ENCODE measurements at places on chromosomes 12 and 14. TPM values are rescaled to one million over a fixed set of nuclear protein-coding genes. Genes with fewer than 3 reads are reported as not detected.
A peak's percentile ranks its signal among the peaks of the same experiment; 100 is the strongest.

- no peak for DNase-seq
Observed at GRCh38 chr12:71958993-71959578, 20.4 kb downstream of the TPH2 start.

DNA sequence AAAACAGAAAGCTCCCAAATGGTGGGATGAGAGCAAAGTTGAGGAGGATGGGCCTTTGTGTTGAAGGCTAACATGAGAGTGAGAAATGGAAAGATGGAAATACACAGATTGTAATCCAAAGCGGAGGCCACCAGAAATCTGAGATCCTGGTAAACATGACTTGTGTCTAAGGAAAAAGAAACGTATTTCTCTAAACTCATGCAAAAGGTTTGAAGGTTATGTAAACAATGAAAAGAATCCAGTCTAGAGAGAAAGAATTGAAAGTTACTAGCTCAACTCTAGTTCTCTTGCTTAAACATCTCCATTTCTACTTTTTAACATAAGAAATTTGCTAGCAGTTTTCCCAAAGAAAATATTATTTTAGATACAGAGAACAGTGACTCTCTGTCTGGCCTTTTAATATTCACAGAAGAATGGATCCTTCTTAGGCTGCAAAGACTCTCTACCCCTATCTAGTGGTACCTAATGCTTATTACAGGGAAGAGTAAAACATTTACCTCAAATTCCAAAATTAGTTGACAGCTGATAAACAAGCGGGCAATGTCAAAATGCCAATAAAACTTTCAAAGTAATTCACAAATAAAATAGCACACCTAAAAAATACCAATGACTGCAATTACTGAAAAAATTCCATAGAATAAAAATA is 75.8 kb upstream of the SOX5 start:
- peak; percentile 13 for DNase-seq

GRCh38 chr12:99271071-99271470 is 376.5 kb upstream of the GARIN6 start:
- DNase-seq = peak; percentile 73

DNA sequence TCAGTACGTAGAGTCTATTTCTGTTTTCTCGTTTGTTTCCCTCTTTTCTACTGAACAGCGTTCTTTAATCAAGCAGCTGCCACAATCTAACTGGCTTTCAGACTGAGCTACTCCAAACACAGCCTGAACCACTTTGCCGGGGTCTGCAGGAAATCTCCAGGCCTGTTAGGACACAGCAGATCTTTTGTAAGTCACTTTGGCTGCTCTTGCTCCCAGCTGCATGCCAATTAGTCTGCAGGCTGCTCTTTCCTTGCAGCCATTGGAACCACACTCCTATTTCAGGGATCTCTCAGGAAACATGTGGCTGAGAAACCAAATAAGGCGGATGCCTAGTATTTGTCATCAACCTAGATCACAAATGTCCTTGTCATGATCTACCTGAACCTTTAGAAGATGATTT is 73.6 kb downstream of the TMTC1 start:
- DNase-seq = no peak

The RPL41 gene
- 3,847 TPM for total RNA-seq

- DNase-seq = no peak
Observed at GRCh38 chr14:53161758-53162435, 8.8 kb upstream of the DDHD1 start.

DNA sequence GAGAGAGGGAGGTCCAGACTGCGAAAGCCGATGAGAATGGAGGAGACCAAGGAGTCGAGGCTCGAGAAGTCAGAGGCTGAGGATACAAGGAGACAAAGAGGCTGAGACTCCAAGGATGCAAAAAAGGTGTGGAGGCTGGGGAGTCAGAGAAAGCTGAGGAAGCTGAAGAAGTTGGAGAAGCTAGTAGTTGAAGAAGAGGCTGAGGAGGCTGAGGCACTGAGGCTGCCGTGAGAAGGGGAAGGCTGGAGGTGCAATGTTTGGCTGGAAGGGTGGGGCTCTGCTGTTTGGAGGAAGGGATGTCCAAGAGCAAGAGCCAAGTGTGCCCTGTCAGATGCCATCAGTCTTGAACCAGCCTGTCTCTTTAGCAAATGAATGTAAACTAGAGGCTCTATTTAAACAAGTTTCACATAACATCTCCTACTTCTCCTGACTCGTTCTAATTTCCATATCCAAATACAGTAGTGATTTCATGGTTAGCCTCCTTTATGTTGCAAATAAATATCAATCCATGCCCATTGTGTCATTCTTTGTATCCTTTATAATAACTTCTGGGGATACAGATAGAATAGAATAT is 10.8 kb upstream of the SPTSSA start:
- no peak for DNase-seq

GRCh38 chr12:114902665-114903064 is 218.7 kb upstream of the TBX3 start:
- no peak for DNase-seq

- DNase-seq = no peak
Observed at GRCh38 chr14:102590667-102591099, 1.8 kb upstream of the RCOR1 start.

The LHX5 gene
- total RNA-seq = not detected

DNA sequence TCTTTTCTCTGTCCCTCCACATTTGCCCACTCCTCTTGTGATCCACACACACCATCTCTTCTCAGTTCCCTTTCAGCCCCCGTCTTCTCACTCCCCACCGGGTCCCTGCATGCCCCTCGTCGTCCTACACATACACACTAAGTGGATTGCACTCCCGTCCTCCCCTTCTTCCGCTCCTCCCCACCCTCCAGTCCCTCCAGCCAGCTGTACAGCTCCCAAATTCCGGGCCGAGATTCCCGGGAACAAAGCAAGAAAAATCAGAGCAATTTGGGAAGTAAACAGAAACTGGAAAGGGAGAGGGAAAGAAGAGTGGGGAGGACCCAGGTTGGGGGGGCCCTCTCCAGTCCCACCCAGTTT is 282 bp upstream of the IGFBP6 start:
- DNase-seq = peak; percentile 29

GRCh38 chr12:130581782-130582181 is 134.3 kb downstream of the RIMBP2 start:
- DNase-seq = no peak

GRCh38 chr14:94575730-94576585 is 5.3 kb upstream of the SERPINA5 start:
- DNase-seq = no peak

GRCh38 chr12:52242442-52243258 is 9.6 kb downstream of the KRT7 start:
- no peak for DNase-seq

GRCh38 chr12:62792236-62792870 is 142.6 kb downstream of the PPM1H start:
- DNase-seq = no peak

The RTN1 gene
- 5.4 TPM for total RNA-seq

Data from H4 (cell line).